ENCODE measurements at places on chromosomes 3 and 15.

- H3K36me3 ChIP-seq, result no peaks in the 10 kb centered on the region
- peaks cover 23% of the 10 kb centered on the region for H3K4me1 ChIP-seq
- no peak overlapping the region for H3K4me3 ChIP-seq
- H3K27ac ChIP-seq, result no peak overlapping the region
- peak; percentile 63 for DNase-seq
Measured at GRCh38 chr15:101258238-101259144, 6.6 kb upstream of the CHSY1 start.

DNA sequence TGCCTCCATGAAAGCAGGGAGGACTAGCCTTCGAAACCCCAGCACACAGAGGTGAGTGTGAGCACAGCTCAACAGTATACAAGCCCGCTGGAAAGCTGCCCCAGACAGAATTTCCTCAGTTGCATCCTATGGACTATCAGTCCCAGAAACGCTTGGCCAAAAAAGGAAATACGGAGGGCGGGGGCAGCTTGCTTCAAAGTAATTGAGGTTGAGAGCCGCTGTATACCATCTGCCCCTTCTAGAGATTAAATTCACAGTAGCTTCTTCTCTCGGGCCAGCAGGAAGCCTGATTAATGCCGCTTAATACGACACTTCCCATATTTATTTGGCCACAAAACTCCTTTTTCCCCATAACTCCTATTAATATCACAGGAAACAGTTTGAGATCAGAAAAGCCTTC is 88.7 kb downstream of the LIPC start:
- H3K27me3 ChIP-seq, result peaks cover 11% of the 10 kb centered on the region
- no peaks in the 10 kb centered on the region for H3K36me3 ChIP-seq
- no peak for DNase-seq

DNA sequence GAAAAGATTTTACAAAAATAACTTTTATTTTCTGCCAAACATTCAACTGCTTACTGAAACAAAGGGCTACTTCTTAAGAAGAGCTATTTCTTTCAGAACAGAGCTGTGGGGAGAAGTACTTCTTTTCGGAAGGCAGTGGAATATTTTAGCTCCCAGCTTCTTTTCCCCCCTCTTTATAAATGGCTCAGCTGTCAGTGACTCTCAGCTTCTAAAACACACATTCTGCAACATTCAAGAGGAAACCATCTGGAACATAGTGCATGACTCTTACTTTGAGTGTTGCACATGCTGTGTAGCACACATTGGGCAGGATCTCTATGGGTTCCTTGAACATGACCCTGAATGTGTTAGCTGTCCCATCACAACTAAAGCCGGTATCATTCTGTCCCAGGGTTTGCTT is 7.0 kb upstream of the C15orf40 start:
- no peak overlapping the region for H3K4me3 ChIP-seq
- no peaks in the 10 kb centered on the region for H3K36me3 ChIP-seq
- H3K4me1 ChIP-seq, result no peaks in the 10 kb centered on the region
- no peak for DNase-seq
- H3K27ac ChIP-seq, result no peak overlapping the region

GRCh38 chr3:188537606-188538005 is 383.6 kb downstream of the LPP start:
- no peak overlapping the region for H3K27ac ChIP-seq
- no peaks in the 10 kb centered on the region for H3K27me3 ChIP-seq
- no peak overlapping the region for H3K4me3 ChIP-seq
- no peak for DNase-seq

GRCh38 chr3:30605005-30605404 is 1.4 kb upstream of the TGFBR2 start:
- H3K4me3 ChIP-seq, result no peak overlapping the region
- no peak for DNase-seq
- peaks cover 3% of the 10 kb centered on the region for H3K27me3 ChIP-seq
- H3K4me1 ChIP-seq, result peaks cover 47% of the 10 kb centered on the region

- H3K4me3 ChIP-seq, result peak overlapping the region; percentile 75
- peaks cover 22% of the 10 kb centered on the region for H3K36me3 ChIP-seq
- H3K27ac ChIP-seq, result peak overlapping the region; percentile 89
- DNase-seq, result peak; percentile 72
- H3K27me3 ChIP-seq, result peaks cover 2% of the 10 kb centered on the region
Measured at GRCh38 chr15:51846463-51847230, 17.2 kb downstream of the TMOD3 start.

- DNase-seq, result no peak
- no peaks in the 10 kb centered on the region for H3K36me3 ChIP-seq
- H3K4me1 ChIP-seq, result peaks cover 17% of the 10 kb centered on the region
- peaks cover 19% of the 10 kb centered on the region for H3K27me3 ChIP-seq
- no peak overlapping the region for H3K27ac ChIP-seq
Measured at GRCh38 chr3:77041811-77042210, 1.9 kb downstream of the ROBO2 start.

GRCh38 chr3:136817448-136817847 is 1.5 kb upstream of the SLC35G2 start:
- peak overlapping the region; percentile 94 for H3K4me3 ChIP-seq
- DNase-seq, result peak; percentile 32
- peaks cover 5% of the 10 kb centered on the region for H3K27me3 ChIP-seq
- peaks cover 11% of the 10 kb centered on the region for H3K36me3 ChIP-seq
- H3K4me1 ChIP-seq, result peaks cover 35% of the 10 kb centered on the region

- peaks cover 59% of the 10 kb centered on the region for H3K4me1 ChIP-seq
- no peak for DNase-seq
- peak overlapping the region; percentile 8 for H3K27ac ChIP-seq
- peaks cover 68% of the 10 kb centered on the region for H3K36me3 ChIP-seq
- H3K27me3 ChIP-seq, result peaks cover 31% of the 10 kb centered on the region
Measured at GRCh38 chr15:67201136-67201535, 53.3 kb downstream of the AAGAB start.

Measured in HFFc6 (cell line).